ENCODE measurements at places on chromosomes 4 and X. TPM values are rescaled to one million over a fixed set of nuclear protein-coding genes. Genes with fewer than 3 reads are reported as not detected.

GRCh38 chrX:72255445-72255844 is 16.6 kb upstream of the ERCC6L start:
- no peak for DNase-seq

DNA sequence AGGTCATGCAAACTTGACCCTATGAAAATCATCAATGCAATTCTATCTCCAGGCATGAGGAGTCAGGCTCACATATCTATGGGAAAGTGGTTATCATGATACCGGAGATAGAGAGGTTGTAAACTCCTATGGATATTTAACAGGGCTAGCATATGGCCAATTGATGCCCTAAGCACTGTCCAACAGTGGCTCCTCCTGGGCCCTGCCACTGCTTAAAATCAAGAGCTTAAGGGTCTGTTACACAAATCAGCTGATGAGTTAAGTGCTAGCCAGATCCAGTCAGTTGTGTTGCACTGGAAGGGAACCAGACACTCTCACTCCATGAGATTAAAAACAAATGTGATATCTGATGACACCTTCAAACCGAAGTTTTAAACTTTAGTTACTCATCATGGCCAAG is 337.6 kb downstream of the STIM2 start:
- DNase-seq, result no peak

GRCh38 chr4:54657551-54658251 is at the start of gene KIT:
TSS of gene KIT (plus strand) at chr4:54657957. CDS start at chr4:54658015, 58 bp downstream.
- DNase-seq, result peak; percentile 14

DNA sequence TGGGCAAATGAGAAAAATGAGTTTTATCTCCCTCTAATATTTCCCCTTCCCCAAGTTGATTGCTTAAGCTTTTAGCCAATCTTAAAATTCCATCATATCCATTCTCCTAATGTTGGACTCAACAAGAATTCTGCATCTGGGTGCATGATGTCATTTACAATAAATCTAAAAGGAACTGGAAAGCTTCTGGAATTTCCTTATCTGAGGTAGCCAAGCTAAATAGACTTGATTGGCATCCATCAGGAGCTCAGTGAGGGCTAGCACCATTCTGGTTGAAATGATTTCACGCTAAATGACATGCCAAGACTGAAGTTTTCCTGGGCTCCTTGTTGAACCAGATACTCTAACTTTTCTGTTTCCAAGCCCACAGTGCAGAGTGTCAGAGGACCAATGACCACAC is 110.3 kb upstream of the SCML1 start:
- no peak for DNase-seq

DNA sequence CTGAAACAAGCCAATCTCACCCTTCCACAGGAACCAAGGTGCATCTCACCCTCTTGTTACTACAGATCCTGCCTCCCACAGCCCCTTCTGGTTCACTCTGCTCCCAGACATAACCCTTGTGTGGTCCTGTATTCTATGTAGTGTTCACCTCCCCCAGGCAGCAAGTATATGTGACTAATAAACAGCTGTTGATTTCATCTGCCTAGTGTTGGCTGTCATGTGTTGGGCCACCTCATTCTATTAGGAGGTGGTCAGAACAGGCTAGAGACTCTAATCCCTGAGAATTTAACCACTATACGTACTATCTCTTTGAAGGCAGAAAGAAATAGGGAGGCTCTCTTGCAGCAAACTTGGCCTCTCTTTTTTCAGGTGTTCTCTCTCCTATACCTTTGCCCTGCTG is 134.3 kb upstream of the RPL34 start:
- no peak for DNase-seq

DNA sequence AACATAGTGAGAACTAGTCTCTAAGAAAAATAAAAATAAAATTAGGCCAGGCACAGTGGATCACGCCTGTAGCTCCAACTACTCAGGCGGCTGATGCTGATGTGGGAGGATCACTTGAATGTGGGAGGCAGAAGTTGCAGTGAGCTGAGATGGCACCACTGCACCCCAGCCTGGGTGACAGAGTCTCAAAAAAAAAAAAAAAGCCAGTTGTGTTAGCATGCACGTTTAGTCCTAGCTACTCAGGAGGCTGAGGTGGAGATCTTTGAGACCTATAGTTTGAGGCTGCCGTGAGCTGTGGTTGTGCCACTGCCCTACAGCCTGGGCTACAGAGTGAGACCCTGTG is 2.5 kb downstream of the DCK start:
- no peak for DNase-seq

GRCh38 chr4:113221990-113222389 is 172.5 kb downstream of the ANK2 start:
- peak; percentile 55 for DNase-seq

GRCh38 chr4:5037553-5038551 is 13.4 kb upstream of the STK32B start:
- peak; percentile 91 for DNase-seq

The TREX2 gene
- 0.62 TPM for total RNA-seq

The AMTN gene
- 29.6 TPM for total RNA-seq

The GUCY2F gene
- total RNA-seq, result not detected
